Glutamatergic neuron (in vitro differentiated cells): ENCODE measurements at places on chromosomes 3 and 15.

GRCh38 chr3:12655701-12656100, 8.2 kb downstream of the RAF1 start:
- peaks cover 4% of the 10 kb centered on the region for H3K27me3 ChIP-seq
- H3K4me3 ChIP-seq, result no peak overlapping the region
- peaks cover 24% of the 10 kb centered on the region for H3K4me1 ChIP-seq
- H3K36me3 ChIP-seq, result no peaks in the 10 kb centered on the region
- peak overlapping the region; percentile 59 for H3K27ac ChIP-seq

GRCh38 chr3:116391296-116392201, 53.7 kb downstream of the LSAMP start:
- no peak overlapping the region for H3K4me3 ChIP-seq
- no peak overlapping the region for H3K27ac ChIP-seq
- no peak for DNase-seq
- H3K36me3 ChIP-seq, result no peaks in the 10 kb centered on the region
- peaks cover 23% of the 10 kb centered on the region for H3K4me1 ChIP-seq
- no peaks in the 10 kb centered on the region for H3K27me3 ChIP-seq

DNA sequence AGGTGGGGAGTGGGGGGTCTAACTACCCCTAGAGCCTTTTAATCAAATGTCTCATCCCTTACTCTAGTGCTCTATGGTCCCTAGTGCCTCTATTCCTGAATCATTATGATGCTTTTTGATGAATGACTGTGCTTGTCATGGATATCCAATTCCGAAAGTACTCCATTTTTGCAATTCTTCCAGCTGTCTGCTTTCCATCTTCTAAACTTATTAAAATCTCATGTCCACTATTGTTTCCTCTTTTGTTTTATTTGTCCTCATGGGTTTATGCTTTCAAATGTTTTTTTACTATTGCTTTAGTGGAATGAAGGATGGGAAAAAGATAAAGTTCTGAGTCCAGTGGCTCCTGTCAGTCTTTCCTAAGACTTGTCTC, 77.2 kb upstream of the KCNMB2 start:
- H3K36me3 ChIP-seq, result no peaks in the 10 kb centered on the region
- no peak overlapping the region for H3K27ac ChIP-seq
- no peak overlapping the region for H3K4me3 ChIP-seq
- peaks cover 2% of the 10 kb centered on the region for H3K4me1 ChIP-seq

- H3K36me3 ChIP-seq, result no peaks in the 10 kb centered on the region
- H3K4me1 ChIP-seq, result no peaks in the 10 kb centered on the region
- H3K27ac ChIP-seq, result peak overlapping the region; percentile 10
- peaks cover 4% of the 10 kb centered on the region for H3K27me3 ChIP-seq
These were observed 137.4 kb downstream of the RYR3 start for GRCh38 chr15:33448151-33448550.

- no peak overlapping the region for H3K27ac ChIP-seq
- H3K27me3 ChIP-seq, result peaks cover 3% of the 10 kb centered on the region
- no peaks in the 10 kb centered on the region for H3K36me3 ChIP-seq
- no peak for DNase-seq
- peaks cover 3% of the 10 kb centered on the region for H3K4me1 ChIP-seq
These were observed 188.9 kb downstream of the MEIS2 start for GRCh38 chr15:36911322-36911944.

DNA sequence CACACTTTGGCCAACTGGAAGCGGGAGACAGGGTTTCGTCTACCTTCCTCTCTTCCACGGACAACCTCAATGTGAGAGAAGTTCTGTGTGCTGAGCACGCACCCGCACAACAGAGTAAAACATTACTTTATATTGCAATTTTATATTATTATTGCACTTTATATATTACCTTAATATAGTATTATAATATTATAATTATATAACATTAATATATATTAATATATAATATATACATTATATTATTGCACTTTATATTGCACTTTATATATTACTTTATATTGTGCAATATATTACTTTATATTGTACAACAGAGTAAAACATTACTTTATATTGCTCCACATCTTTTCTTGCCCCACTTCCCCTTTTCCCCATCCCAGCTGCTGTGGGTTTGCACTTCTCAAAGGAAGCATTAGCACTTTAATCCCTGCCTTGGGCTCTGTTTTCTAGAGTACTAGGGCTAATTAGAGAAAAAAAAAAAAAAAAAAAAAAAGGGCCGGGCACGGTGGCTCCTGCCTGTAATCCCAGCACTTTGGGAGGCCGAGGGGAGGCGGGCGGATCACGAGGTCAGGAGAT, 76.4 kb upstream of the SLC4A7 start:
- H3K4me3 ChIP-seq, result no peak overlapping the region
- H3K27ac ChIP-seq, result no peak overlapping the region
- H3K36me3 ChIP-seq, result no peaks in the 10 kb centered on the region
- H3K4me1 ChIP-seq, result peaks cover 1% of the 10 kb centered on the region
- no peaks in the 10 kb centered on the region for H3K27me3 ChIP-seq

DNA sequence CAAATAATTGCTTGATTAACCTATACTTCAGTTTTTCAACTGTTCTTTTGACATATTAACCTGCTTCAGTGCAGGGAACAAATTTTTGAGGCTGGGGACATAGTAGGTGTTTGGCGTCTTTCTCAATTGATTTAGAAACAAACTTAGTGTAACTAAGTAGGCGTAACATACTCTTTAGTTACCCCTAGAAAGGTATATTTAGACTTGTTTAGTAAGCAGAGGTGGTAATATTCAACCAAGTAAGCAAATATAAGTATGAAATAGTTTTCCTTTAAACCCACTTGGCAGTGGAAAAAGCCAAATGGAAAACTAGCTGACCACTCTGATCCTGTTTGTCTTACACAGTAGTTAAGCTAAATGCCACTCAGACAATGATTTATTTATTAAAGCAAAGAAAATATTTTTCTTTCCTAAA, 113.2 kb downstream of the MBNL1 start:
- H3K4me1 ChIP-seq, result peaks cover 2% of the 10 kb centered on the region
- no peak overlapping the region for H3K27ac ChIP-seq
- H3K36me3 ChIP-seq, result no peaks in the 10 kb centered on the region
- no peaks in the 10 kb centered on the region for H3K27me3 ChIP-seq
- H3K4me3 ChIP-seq, result no peak overlapping the region
